Epithelial cell of alveolus of lung (primary cell): ENCODE measurements at places on chromosomes 6 and 20. TPM values are rescaled to one million over a fixed set of nuclear protein-coding genes. Genes with fewer than 3 reads are reported as not detected.

FAM83C gene
- not detected in 2 replicates for total RNA-seq

ISM1 gene
- total RNA-seq = 0.08 and 0.26 TPM in 2 replicates

RSPO3 gene
- total RNA-seq = 0.26 and 3.8 TPM in 2 replicates

DNAH8 gene
- total RNA-seq = not detected in 2 replicates

PDE10A gene
- 2.3 and 44.2 TPM in 2 replicates for total RNA-seq

HNF4A gene
- total RNA-seq = not detected in 2 replicates

PRL gene
- not detected in 2 replicates for total RNA-seq

TMEM170B gene
- total RNA-seq = 0.88 and 1.0 TPM in 2 replicates

PTCHD4 gene
- total RNA-seq = 2.5 and 2.6 TPM in 2 replicates

RIPPLY2 gene
- total RNA-seq = not detected in 2 replicates

GLYATL3 gene
- total RNA-seq = not detected in 2 replicates

TRIM15 gene
- not detected in 2 replicates for total RNA-seq

VGLL2 gene
- not detected in 2 replicates for total RNA-seq

ZHX3 gene
- 23.4 and 31.6 TPM in 2 replicates for total RNA-seq

ECT2L gene
- total RNA-seq = not detected in 2 replicates

BMP7 gene
- total RNA-seq = not detected in 2 replicates

C6orf15 gene
- 0.65 TPM in 1 of 2 replicates, not detected in the other for total RNA-seq

PRRT1 gene
- total RNA-seq = 0.78 and 6.7 TPM in 2 replicates

HLA-DQA1 gene
- total RNA-seq = not detected in 2 replicates

TINAG gene
- not detected in 2 replicates for total RNA-seq

LGSN gene
- not detected in 2 replicates for total RNA-seq

TUBB2B gene
- total RNA-seq = 2.3 and 19.0 TPM in 2 replicates

KIF6 gene
- total RNA-seq = under 0.01 and 0.32 TPM in 2 replicates

GMNN gene
- 14.7 and 26.9 TPM in 2 replicates for total RNA-seq

RIMS1 gene
- total RNA-seq = 0.16 and 0.91 TPM in 2 replicates

SYNDIG1 gene
- 0.78 and 1.8 TPM in 2 replicates for total RNA-seq

FAM83D gene
- total RNA-seq = 13.2 and 24.3 TPM in 2 replicates

NKX2-2 gene
- not detected in 2 replicates for total RNA-seq

XKR7 gene
- total RNA-seq = not detected in 2 replicates

METTL24 gene
- not detected in 2 replicates for total RNA-seq

POM121L2 gene
- total RNA-seq = not detected in 2 replicates

UNC93A gene
- total RNA-seq = not detected in 2 replicates

PLG gene
- total RNA-seq = not detected in 2 replicates

LEMD2 gene
- 50.0 and 53.3 TPM in 2 replicates for total RNA-seq

RNGTT gene
- total RNA-seq = 9.5 and 16.8 TPM in 2 replicates

E2F1 gene
- 3.9 and 13.4 TPM in 2 replicates for total RNA-seq

COL9A1 gene
- not detected in 2 replicates for total RNA-seq

BCAS4 gene
- total RNA-seq = 1.4 and 24.6 TPM in 2 replicates

C6orf163 gene
- 0.13 and 0.88 TPM in 2 replicates for total RNA-seq

MCHR2 gene
- not detected in 2 replicates for total RNA-seq

TDRD6 gene
- total RNA-seq = 0.16 TPM in 1 of 2 replicates, not detected in the other
